ENCODE measurements at places on chromosomes 1 and 21. TPM values are rescaled to one million over a fixed set of nuclear protein-coding genes. Genes with fewer than 3 reads are reported as not detected.
A peak's percentile ranks its signal among the peaks of the same experiment; 100 is the strongest.

Gene KCNJ10
- total RNA-seq: 0.15 TPM

- no peak for DNase-seq
These were observed 11.6 kb upstream of the TTC39A start for GRCh38 chr1:51341876-51342496.

Gene CNTN2
- 0.24 TPM for total RNA-seq

GRCh38 chr1:25031601-25031965, 101.5 kb upstream of the RUNX3 start:
- no peak for DNase-seq

DNA sequence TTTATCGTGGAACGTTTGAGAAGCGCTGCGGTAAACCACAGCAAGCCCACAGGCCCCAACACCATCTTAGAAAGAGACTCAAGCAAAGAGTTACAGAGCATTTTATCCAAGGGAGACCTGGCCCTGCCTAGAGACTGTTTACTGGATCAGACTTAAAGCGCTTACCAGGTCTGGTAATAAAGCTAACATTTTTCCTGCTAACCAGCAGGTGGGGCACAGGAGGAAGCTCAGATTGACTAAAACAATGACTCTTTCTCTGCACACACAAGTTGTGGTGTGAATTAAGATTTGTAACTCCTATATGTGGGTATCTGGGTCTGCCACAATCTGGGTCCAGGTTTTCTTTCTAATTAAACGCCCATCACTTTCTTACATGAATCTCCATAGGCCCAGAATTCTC, 136.5 kb upstream of the ETS2 start:
- DNase-seq: no peak

- DNase-seq: no peak
These were observed 131.6 kb downstream of the BEND5 start for GRCh38 chr1:48644905-48645605.

Gene RAB13
- total RNA-seq: 77.5 TPM

Gene TSPAN2
- total RNA-seq: 13.3 TPM

DNA sequence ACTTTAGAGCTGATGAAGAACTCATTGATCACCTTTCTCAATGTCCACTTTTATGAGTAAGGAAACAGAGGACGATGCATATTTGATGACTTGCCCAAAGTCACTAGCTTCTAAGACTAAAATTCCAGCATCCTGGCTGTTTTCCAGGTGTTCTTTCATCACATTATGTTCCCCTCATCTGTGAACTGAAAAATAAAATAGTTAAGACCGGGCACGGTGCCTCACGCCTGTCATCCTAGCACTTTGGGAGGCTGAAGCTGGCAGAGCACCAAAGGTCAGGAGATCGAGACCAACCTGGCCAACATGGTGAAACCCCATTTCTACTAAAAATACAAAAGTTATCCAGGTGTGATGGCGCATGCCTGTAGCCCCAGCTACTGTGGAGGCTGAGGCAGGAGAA, 297.5 kb downstream of the DUSP10 start:
- DNase-seq: no peak

DNA sequence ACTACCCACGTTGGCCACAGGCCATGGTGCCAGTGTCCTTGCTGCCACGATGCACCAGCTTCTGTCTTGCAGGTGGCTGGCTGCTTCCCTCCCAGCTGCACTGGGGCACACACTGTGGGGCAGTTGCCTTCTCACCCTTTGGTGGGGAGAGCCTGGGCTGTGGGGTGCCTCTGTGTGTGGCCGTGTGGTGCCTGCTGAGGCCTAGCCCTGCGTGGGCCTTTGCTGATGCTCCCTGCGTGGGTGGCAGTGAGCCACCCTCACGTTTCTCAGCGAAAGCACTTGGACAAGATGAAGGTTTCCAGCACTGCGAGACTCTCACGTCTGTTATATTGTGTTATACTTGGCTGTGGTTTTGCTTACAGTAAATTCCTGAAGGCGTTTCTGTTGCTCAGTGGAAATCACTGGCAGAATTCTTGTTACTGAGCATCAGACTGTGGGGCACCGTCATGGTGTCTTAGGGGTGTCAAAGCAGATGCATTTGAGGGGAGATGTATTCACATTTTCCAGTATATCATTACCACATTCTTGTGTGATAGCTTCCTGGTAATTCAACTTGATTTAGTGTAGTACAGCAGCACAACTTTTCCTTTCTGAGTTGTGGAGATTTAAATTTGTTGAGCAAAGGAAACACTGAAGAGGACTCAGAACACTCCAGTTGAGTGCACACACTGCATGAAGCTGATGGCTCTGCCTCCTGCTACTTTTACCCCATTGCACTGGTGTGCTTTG, 124.7 kb downstream of the PCBP3 start:
- DNase-seq: no peak

- no peak for DNase-seq
These were observed 14.6 kb downstream of the MAB21L3 start for GRCh38 chr1:116125758-116126157.

Gene RHD
- not detected for total RNA-seq

GRCh38 chr1:38094711-38095290, 48.2 kb upstream of the POU3F1 start:
- no peak for DNase-seq

- no peak for DNase-seq
These were observed 469.8 kb upstream of the OLFM3 start for GRCh38 chr1:102466487-102466886.

Gene RIPPLY3
- total RNA-seq: not detected

- no peak for DNase-seq
These were observed 16.0 kb upstream of the GCLM start for GRCh38 chr1:93925206-93925605.

Gene INSRR
- 0.12 TPM for total RNA-seq

Gene HPCAL4
- total RNA-seq: 0.58 TPM

- peak; percentile 77 for DNase-seq
These were observed 111.7 kb upstream of the IRF2BP2 start for GRCh38 chr1:234721476-234722269.

Gene XCL1
- not detected for total RNA-seq

Gene SPRR1B
- total RNA-seq: not detected

GRCh38 chr1:51009381-51009780, 39.3 kb downstream of the CDKN2C start:
- DNase-seq: no peak

Gene GPR37L1
- 0.21 TPM for total RNA-seq

Gene AMPD1
- total RNA-seq: not detected

GRCh38 chr1:59926381-59927123, at the start of gene CYP2J2:
Gene CYP2J2 (minus strand): TSS chr1:59926773. CDS start chr1:59926746, 27 bp downstream.
- peak; percentile 70 for DNase-seq

Gene NECTIN4
- total RNA-seq: not detected

Gene OR2T29
- not detected for total RNA-seq

DNA sequence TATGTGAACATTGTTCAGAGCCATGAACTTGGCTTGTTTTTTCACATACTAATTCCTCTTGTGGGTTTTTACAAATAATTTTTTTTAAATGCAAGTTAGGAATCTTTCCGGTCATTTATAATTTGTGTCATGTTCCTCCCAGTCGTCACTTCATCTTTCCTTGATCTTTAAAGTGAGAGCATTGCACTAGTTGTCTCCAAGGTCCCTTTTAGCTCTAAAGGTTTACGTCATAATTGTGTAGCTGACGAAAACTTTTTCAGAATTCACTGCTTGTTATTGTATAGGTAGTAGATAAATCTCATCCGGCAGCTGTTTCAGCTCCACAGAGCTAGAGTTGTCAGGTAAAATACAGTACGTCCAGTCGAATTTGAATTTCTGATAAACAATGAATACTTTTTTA, 33.6 kb downstream of the SOAT1 start:
- DNase-seq: no peak

DNA sequence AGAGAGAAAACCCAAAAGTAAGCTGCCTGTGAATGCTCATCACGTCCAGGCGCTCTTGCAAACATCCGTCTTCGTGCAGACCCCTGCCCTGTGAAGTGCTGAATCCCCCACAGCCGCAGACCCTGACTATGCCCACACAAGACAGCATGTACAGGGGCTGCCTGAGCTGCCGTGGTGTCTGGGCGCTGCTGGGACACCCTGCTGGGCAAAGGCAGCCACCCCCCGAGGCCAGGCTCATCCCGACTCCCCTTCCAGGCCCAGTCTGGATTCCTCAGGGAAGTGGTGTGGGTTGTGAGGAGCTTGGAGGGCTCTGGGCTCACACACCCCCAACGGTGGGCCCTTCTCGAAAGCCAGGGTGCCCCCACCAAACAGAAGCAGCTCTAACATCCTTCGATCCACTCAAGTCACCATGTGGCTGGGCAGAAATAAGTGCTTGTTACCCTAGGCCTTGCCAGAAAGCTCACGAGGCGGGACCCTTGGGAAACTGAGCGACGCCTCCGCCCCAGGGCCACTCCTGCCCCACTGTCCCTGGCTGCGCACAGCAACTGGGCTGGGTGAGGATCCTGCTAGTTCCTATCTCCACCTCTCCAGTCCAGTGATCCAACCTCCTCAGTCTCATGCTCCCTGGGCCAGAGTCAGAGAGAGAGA, 4.8 kb upstream of the WNT9A start:
- DNase-seq: no peak

DNA sequence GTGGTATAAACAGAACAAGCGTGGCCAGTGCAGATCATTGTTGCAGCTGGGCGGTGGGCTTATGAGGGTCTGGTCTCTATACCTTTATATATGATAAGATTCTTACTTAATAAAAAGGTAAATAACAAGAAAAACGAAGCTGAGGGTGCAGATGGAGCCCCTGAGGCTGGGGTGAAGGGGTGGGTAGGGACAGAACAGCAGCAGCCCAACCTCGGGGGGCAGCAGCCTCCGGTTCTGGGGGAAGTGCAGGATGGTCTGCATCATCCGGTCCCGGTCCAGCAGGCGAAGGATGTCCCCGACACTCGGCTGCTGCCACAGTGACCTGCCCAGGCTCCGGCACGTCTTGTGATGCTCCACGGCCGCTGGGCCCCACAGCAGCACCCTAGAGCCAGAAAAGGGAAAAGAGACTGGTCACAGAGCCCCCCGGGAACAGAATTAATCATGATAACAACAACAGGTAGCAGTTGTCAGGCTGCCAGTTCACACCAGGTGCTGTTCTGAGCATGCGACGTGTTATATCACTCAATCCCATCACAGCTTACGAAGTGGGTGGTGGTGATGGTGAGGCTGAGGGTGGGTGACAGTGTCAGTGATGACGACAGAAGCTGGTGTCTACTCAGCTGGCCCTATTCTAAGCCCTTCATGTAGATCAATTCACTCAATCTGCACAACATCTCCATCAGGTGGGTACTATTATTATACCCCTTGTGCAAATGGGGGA, 35.5 kb downstream of the MRAP start:
- DNase-seq: no peak

Gene RXFP4
- not detected for total RNA-seq

Gene TNFRSF1B
- total RNA-seq: 28.3 TPM

- no peak for DNase-seq
These were observed 90.1 kb downstream of the PLXNA2 start for GRCh38 chr1:208154040-208154439.

GRCh38 chr1:204466416-204467405, 27.9 kb downstream of the PIK3C2B start:
- peak; percentile 55 for DNase-seq

DNA sequence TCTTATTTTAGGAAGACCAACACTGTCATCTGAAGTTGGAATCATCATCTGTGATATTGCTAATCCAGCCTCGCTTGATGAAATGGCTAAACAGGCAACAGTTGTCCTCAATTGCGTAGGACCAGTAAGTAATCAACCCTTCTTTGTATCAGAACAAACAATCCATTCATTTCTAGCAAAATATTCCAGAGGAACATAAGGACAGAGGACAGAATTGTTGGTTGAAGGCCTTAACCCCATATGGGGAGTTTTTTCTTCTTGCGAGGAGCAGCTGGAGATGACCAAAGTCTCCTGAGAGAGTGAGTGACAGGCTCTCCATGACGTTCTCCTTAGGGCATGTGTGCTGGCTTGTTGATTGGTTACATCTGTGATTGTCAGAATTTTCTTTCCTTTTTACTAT, 2.7 kb downstream of the SCCPDH start:
- DNase-seq: no peak

Gene NUP210L
- 0.13 TPM for total RNA-seq

GRCh38 chr1:67880056-67880601, 46.9 kb upstream of the GNG12 start:
- DNase-seq: no peak

Gene IRF2BP2
- total RNA-seq: 98.0 TPM

DNA sequence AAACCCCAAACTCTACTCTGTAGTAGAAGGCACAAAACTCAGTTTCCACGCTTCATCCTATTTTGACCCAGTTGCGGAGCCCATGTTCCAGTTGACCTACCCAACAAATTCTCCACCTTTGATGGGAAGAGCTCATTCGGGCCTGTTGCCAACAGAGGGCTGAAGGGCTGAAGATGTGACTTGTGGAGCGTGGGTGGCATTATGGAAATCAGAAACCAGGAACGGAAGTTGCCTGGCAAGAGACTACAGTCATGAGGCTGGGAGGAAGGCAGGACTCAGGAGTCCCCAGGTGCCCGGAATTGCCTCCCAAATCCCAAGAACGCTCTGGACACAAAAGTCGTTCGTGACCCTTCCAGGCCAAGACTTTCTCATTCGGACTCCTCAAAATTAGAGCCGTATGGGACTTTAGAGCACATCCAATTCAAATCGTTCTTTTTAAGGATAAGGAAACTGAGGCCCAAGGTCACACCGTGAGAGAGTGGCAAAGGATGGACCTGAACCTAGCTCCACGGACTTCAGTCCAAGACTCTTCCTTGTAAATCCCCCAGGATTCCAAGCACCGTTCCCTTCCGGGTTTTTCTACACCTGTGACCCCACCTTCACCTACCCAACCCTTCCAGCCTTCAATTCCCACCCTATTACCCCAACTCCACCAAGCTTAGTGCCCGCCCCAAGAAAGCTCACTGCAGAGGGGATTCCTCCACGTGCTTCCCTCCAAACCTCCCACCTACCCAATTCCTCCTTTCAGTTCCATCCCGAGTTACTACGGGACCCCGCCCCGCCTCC, 739 bp downstream of the SMG5 start:
- DNase-seq: peak; percentile 42

DNA sequence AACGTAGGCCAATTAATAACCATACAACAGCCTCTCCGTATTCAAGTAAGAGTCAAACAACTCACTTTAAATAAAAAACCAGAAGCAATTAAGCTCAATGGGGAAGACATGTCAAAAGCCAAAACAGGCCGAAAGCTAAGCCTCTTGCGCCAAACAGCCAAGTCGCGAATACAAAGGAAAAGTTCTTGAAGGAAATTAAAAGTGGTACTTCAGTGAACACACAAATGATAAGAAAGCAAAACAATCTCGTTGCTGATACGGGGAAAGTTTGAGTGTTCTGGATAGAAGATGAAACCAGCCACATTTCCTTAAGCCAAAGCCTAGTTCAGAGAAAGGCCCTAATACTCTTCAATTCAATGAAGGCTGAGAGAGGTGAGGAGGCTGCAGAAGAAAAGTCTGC, 53.4 kb downstream of the SIPA1L2 start:
- DNase-seq: no peak

Gene LCE5A
- total RNA-seq: not detected
